ENCODE measurements at places on chromosomes 5 and 9.

DNA sequence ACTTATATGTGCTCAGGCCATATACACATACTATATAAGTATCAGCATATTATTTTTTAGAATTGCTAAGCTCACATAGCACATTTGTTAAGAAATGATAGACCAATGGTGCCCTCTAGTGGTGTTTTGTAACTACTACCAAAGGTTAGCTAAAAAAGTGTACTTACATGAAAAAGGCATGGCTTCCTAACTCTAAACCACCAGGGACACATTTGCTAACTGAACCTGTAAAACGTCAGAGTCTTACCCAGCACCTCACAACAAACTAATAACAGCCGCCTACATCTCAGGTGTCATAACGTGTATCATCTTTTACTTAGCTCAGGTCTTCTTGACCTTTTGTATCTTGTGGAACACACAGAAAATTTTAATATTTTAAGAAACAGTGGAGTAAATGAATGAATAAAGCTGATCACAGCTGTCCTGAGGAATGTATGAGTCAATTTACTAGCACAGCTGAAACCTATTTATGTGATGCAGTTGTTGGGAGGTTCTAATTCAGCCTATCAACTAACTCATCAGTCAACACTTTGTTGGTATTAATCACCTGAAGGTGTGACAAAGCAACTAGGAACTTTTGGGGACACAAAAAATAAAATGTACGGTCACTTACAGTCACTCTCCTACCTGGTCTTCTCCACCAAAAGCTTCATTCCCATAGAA, 72.9 kb downstream of the BAAT start:
- DNase-seq, result peak; percentile 93

- no peak for DNase-seq
Observed at GRCh38 chr9:74681906-74682305, 184.8 kb downstream of the RORB start.

DNA sequence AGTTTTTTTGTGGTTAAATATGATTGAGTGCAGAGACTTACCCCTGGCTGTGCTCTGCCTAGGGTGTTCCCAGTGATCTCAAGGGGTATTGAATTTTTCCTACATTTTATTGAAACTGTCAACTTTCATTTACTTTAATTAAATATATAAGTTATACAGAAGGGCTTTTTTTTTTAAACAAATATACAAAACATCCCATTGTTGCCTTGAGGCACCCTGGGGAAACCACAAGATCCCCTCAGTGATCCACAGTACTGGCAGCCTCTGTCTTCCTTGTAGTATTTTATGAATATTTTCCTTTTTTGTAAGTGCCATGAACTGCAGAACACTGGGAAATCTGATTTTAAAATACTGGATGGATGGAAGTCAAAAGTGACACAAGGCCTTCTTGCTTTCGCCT, 123.7 kb downstream of the TLE1 start:
- DNase-seq, result no peak

DNA sequence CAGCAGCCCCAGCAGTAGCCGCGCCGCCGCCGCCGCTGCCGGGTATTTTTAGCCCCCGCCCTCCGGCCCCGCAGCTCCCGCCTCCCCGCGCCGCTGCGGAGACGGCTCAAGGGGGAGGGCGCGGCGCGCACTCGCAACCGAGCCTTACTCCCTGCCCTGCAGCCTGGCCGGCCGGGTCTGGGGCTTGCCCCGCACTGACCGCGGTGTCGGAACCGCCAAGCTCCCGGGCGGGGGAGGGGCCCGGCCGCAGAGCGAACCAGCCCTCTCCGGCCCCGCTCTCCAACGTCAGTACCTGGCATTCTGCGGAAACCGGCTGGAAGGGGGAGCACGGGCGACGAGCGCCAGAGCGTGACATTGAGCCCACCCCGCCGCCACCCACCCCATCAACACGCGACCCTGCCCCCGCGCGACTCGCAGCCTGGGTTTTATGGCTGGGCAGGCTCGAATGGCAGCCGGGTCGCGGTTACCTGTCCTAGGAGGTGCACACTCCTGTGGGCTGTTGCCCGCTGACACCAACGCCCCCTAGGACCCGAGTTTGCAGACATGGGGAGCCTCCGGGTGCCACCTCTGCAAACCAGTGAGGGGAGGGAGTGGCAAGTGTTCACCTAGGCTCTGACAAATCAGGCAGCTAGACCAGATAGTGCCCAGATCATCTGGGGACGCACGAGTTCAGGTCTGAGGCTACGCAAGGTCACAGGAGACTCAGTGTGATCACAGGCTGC, at the start of gene ACSL6:
Gene ACSL6 (minus strand): TSS at position 37 of the 722 bp plus-strand sequence. CDS start 105 bp downstream, outside the sequence.
- DNase-seq, result no peak

GRCh38 chr9:27404661-27405060, 107.7 kb upstream of the EQTN start:
- no peak for DNase-seq

GRCh38 chr5:113612060-113612496, 98.6 kb downstream of the YTHDC2 start:
- peak; percentile 7 for DNase-seq

DNA sequence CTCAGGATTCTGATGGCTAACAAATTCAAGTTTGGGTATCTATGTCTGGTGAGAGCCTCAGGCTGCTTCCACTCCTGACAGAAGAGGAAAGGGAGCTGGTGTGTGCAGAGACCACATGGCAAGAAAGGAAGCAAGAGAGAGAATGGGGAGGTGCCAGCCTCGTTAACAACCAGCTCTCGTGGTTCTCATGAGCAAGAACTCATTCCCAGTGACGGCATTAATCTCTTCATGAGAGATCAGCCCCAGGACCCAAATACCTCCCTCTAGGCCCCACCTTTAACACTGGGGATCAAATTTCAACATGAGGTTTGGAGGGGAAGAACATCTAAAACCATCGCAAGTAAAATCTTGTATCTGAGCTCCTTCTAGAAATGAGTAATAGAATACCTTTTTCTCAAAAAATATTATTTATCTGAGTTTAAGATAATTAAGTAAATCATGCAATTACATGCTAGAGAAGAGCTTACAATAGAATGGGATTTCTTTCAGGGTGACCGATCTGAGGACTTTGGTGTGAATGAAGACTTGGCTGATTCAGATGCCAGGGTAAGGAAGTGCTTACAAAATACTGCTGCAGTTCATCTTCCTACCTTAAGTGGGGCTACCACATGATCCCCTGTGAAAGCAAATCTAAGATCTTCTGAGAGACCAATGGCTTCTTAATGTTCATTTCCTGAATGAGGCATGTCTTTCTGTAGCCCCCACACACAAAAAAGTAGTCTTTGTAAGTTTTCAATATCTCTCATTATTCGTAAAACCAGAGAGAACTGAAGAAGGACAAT, 11.5 kb downstream of the ANXA1 start:
- no peak for DNase-seq

DNA sequence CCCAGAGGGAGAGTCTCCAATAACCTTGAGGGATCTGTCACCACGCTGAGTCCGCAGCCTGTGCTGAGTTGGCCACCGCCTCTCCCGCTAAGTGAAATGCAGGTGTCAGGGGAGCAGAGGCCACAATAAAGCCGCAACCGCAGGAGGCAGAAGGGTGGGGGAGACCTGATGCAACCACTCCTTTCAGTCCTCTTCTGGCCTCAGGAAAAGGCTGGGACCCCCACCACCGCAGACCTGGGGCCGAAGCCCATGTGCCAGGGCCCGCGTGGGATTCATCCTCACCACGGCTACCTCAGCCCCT, 576 bp downstream of the MAP1B start:
- DNase-seq, result no peak

DNA sequence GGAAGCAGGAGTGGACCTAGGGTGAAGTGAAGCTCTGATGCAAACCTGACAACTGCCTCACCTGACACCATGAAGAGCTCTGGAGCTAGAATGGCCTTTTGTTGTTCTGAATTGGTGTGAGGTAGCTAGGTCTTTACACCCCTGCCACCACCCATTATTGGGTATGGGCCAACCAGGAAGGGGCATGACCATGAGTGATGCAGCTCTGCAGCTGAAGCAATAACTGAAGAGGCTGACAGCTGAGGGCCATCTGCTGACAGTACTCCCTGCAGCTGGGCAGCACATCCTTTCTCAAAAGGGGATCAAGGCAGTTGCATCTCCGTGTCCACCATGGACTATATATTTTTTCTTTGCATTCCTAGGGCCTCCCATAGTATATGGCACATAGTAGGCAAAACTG, 87.0 kb upstream of the TLE1 start:
- DNase-seq, result no peak

DNA sequence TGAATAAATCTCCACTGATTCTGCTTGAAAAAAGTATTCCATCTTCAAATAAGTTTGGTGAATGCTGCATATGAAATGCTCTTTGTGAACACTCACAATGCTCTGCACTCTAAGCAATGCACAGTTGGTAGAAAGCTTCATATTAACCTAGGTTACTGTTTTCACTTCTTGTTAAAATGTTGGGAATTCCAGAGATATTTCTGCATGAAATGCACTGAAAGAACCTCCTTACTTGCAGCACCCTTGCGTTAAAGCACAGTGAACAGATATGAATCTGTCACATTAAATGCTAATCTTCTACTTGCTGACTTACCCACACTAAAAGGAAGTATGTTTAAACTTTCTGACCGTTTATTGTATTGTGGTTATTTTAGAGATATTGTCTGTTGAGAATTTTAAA, 584.1 kb upstream of the NUDT12 start:
- DNase-seq, result no peak

DNA sequence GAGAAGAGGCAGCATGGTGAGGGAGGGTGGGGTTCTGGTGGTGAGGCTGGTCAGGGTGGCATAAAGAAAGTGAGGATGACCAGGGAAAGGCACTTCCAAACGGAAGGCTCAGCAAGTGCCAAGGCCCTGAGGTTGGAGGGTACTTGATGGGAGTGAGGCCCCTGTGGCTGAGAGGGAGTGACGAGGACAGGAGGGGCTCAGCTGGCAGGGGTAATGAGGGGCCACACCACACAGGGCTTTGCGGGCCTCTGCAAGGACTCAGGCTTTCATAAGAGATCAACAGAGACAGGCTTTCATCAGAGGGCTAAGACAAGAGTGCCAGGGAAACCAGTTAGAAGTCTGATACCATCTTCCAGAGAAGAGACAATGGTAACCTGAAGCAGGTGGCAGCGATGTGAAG, 23.6 kb downstream of the ARPC5L start:
- no peak for DNase-seq

DNA sequence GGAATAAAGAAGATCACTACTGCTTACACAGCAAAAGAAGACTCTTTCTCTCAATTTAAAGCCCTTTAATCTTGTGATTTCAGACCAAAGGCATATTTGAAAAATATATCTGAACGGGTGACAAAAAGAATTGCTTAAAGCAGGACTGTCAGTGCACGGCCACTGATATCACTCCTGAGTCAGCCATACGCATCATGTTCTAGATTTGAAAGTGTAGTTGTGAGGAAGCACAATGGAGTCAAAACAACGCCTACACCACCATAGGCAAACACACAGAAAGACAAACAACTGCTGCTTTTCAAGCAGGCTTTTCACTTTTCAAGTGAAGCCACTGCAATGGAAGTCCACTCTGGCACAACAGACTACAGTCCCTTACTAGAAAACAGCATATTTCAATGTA, 141.7 kb downstream of the AUH start:
- DNase-seq, result no peak

GRCh38 chr9:13719446-13719845, 440.0 kb upstream of the MPDZ start:
- DNase-seq, result no peak

DNA sequence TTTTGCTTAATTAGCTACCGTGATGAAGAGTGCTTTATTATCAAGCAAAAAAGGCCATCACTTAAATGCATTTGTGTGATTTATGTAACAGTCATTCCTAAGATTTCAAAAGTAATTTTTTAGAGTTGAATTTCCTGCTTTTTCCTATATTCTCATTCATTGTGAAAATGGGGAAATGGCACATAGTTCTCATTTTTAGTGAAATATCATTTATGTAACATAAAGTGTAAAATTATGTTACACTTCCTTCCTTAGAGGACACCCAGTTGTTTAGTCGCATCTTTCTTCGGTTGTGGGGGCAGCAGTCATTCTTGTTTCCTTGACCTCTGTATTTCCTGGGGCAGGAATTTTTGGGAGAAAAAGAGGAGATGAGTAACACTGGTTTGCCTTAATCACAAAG, 142.8 kb downstream of the MAST4 start:
- DNase-seq, result no peak

DNA sequence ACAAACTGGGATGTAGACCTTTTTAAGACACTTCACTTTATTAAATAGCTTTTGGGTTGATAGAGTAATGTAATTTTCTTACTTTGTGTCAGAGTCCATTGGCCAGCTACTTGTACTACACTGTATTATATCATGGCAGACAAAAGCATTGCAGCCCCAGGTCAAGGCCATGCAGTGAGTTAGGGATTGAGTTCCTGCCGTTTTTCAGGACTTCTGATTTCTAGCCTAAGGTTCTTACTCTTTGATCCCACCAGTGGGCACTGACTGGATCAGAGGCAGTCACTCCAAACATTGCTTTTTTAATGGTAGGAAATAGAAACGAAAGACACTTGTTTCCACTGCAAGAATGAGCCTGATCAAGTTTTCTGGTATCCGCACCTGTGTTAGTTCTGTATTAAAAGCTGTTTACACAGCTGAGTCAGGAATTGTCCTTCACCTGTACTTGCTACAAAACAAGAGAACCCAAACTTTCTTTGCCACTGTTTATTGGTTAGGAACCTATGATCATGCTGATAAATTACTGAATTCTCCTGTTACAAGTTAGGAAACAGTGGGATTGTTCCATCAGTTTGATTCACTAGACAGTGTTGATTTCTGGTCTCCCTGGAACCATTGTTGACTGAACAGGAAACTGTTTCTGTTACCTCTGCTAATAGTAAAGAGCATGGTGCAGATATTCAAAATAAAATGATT, 22.1 kb downstream of the LRRC70 start:
- peak; percentile 35 for DNase-seq

GRCh38 chr9:131397100-131397790, 3.4 kb downstream of the PRRC2B start:
- DNase-seq, result no peak

DNA sequence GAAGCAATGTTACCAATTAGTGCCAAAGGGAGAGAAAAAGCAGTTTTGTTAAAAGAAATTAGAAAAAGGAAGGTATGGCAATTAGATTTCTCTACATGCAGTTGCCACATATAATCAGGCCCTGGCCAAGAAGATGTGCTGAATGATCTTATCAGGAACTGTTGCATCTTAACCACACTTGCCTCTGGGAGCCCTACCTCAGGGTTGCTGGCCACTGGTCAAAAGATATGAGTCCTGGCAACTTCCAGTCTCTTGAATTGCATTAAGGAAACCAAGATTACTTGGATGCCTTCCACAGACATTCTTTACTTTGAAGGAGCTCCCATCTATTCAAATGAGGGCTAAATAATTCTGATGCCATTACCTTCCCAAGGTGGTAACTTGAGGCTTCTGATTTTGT, 60.4 kb downstream of the TNC start:
- DNase-seq, result no peak

DNA sequence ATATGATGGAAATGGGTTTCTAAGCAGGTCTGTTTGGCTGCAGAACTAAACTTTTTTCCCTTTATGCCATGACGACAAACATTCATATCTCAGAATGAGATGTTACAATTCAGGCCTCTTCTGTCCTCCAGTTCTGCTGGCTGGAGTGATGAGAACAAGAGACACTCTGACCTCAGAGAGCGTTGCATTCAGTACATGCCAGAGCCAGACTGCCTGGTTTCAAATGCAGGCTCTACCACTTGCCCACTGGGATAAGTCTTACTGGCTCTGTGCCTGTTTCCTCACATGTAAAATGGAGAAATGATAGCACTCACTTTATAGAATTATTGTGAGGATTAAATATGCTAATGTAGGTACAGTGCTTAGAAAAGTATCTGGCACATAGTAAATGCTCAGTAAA, 24.8 kb upstream of the TOMM5 start:
- DNase-seq, result no peak
